ENCODE measurements at places on chromosomes 7 and 10.

DNA sequence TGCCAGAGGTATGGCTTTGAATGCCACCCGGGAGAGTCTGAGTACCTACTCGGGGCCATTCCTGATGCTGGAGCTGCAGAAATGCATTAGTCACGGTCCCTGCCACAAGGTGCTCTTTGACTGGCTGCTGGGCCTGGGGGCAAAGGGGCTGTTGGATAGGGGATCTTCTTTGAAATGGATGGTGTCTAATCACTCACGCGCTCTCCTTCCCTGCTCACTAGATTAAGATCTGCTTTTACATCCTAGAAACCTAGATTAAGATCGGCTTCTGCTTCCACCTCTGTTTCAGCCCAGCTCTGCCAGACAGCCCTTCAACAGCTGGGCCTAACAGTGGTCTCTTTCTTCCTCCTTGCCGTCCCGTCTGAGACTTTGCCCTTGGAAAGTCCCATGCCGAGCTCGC is 57.2 kb downstream of the PAX2 start:
- DNase-seq = no peak

DNA sequence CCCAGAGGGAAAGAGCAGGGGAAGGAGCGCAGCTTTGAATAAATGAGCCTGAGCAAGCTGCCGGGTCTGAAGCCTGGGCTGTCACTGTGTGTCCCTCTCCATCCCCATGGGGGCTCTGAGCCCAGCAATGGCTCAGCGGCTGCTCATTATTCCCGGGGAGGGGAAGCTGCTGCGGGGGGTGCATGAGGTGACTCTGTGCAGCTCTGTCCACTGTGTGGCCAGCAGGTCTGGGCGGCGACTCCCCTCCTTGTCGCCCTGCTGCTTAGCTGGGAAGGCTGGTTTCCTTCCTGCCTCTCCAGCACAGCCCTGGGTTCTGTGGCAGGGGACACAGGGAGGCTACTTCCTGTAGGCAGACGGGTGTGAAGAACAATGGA is 234.2 kb downstream of the PRPF18 start:
- DNase-seq = no peak

DNA sequence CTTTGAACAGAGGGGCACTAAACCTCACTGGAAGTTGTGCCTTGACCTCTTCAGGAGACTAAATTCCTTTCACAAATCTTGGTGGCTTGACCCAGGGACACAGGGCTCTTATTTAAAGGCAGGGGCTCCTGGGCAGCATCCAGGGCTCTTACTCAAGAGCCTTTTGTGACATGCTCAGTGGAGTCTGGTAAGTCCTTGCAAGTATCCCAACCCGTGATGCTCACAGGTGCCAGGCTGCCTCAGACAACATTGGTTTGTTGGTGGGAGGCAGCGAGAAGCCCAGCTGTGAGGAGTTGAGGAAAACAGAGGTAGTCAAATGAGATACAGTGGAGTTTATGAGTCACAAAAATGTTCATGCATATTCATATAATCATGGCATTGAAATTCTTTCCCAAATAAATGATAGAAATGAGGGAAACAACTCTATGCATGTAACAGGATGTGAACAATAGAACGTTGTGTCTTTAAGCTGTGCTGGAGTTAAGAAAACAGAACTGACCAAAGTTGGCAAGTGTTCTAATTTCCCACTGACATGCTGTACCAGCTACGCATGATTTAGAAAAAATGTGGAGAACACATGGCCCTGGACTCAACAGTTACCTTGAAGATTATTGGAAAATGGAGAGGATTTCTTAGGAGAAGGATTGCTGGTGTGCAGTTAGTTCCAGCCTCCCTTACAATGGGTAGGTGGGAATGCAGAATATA is 654.5 kb upstream of the COBL start:
- DNase-seq = no peak

- no peak for DNase-seq
Measured at GRCh38 chr10:67045404-67045803, 119.6 kb downstream of the LRRTM3 start.

GRCh38 chr10:101569622-101570427 is 18.2 kb downstream of the POLL start:
- DNase-seq = peak; percentile 86

- no peak for DNase-seq
Measured at GRCh38 chr7:67209256-67209655, 212.6 kb downstream of the TYW1 start.

- no peak for DNase-seq
Measured at GRCh38 chr7:111011520-111011919, 79.4 kb upstream of the LRRN3 start.

GRCh38 chr10:124534231-124534798 is 72.7 kb downstream of the LHPP start:
- peak; percentile 32 for DNase-seq

- peak; percentile 79 for DNase-seq
Measured at GRCh38 chr7:106166651-106167342, 54.7 kb upstream of the SYPL1 start.

GRCh38 chr10:60842694-60843093 is 64.4 kb downstream of the CDK1 start:
- DNase-seq = no peak

All from cardiac muscle cell (in vitro differentiated cells and primary cell).